ENCODE measurements at places on chromosomes 12 and 14.
A peak's percentile ranks its signal among the peaks of the same experiment; 100 is the strongest.

GRCh38 chr12:27967551-27968054, 4.9 kb downstream of the PTHLH start:
- DNase-seq: peak; percentile 40

DNA sequence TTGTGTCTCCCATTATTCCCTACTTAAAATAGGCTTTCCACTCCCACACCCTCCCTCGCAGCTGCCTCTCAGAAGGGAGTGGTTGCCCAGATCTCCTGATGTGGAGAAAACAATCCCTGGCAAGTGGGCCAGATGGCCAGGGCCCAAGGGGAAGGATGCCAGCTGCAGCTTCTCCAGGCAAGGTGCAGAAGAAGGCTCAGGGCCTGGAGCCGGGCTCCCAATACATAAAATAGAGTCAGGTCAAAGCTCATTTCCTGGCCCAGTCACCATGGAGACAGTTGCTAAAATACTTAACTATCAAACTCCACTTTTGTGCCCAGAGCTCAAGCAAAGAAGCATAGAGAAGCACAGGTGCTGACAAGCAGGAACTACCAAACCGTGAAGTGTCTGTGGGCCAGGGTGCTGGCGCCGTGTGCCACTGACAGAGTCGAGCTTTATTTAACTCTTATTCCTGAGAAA, 45.7 kb upstream of the ITPR2 start:
- DNase-seq: no peak

DNA sequence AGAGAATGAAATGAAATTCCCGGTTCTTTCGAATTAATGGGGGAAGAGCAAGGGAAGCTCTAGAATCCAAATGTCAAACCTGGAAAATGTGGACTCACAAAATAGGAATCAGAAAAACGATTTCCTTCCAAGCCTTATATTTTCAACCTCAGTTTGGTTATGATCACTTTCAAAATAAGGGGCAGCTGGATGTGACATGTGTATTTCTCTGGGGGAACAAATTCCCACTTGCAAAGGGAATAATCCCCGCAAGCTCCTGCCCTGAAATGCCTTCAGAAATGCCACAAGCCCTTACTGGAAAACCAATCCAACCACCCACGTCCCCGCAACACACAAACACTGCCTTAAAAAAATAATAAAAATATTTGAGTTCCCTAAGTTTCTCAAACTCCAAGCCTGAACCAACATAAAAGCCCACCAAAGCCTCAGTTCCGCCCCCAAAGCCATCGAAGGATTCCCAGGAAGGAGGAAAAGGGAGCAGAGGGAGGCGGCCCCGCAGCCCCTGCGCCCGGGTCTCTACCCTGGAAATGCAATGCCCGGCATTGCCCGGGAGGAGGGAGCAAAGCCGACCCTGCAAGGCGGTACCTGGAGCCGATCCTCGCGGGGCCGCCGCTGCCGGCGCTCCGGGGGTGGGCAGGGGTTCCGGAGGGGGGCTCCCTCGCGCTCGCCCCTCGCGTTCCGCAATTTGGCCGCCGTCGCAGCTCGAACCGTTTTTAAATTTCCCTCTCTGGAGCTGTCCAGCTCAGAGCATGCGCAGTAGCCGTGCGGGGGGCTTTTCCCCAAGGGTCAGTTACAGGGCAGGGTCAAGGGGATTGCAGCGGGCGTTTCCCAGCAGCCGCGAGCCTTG, at the start of gene FOXN4:
FOXN4 (minus strand) TSS at position 751 of the 847 bp plus-strand sequence. CDS start 963 bp downstream, outside the sequence.
- DNase-seq: no peak

- DNase-seq: no peak
These were observed 3.9 kb upstream of the TUNAR start for GRCh38 chr14:95872777-95873176.

DNA sequence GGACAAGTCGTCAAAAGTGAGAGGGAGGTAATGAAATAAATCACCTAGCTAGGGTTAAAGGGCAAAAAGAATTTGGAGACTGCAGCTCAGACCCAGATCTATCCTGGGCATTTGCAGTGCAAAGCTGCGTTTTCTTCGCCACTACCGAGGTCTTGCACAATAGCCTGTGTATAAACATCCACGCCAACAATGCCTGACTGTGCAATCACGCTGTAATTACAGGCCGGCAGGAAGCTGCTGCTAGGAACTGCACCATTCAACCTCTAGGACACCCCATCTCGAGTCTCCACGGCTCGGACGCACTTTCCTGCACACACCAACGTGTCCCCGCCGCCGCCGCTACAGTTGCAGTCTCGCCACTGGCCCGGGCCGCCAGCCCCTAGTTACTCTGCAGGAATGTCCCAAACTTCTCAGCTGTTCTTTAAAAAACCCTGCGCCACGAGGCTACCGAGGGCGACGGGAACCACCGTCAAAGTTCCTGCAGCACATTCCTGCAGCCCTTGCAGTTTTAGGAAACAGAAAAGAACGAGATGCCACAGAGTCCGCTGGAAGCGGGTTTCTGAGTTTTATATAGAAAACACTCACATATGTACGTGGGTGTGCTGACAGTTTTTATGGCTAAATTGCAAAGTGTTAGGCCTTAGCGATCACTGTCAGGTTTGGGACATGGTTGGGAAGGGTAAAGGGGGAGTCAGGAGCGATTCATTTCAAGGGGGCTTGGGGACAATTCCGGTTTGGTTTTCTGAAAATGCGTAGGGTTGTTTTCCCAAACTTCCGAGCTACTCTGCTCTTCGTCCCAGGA, 65.6 kb upstream of the PTGR2 start:
- DNase-seq: peak; percentile 80

DNA sequence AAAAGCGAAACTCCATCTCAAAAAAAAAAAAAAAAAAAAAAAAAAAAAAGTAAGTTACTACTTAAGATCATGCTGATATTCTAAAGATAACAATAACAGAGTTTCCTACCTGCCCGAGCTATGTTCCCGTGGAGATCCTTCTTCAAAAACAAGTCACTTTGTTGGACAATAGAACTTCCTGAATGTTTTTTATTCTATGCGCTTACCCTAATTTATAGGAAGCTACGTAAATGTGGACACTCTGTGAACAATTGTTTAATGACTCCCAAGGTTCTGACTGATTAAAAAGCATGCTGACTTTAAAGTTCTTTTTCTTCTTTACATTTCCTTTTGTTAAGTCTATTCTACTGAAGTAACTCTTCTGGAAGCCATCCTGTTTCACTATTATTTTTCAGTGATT, 52.5 kb downstream of the FGD4 start:
- no peak for DNase-seq

- no peak for DNase-seq
These were observed 2.7 kb downstream of the CGRRF1 start for GRCh38 chr14:54512393-54512792.

DNA sequence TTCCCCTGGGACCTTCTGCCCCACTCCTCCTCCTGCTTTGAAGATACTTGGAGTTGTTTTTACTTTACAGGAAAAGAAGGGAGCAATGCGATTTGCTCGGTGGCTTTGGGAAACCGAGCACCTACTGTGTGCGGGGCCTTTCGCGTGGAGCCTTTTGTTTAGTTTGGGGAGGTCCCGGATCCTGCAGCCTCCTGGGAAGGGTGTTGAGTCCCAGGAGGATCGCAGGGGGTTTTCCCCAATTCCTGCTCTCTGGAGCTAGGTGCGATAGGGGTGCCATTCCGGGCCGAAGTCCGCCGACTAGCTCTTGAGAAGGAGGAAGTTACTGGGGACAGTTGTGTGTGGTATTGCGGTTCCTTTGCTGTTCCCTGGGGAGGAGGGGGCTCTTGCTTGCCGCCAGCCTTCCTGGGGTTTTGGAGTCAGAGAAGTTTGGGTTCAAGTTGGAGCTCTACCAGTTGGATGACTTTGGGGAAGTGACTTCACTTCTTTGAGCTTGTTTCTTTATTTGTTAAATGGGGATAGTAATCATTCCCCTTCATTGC, 1.1 kb downstream of the BRI3BP start:
- DNase-seq: no peak

GRCh38 chr14:100224229-100224866, 14.6 kb upstream of the YY1 start:
- no peak for DNase-seq

GRCh38 chr12:24083838-24084237, 134.4 kb upstream of the SOX5 start:
- no peak for DNase-seq

- DNase-seq: no peak
These were observed 27.1 kb downstream of the ATG14 start for GRCh38 chr14:55384536-55384935.

DNA sequence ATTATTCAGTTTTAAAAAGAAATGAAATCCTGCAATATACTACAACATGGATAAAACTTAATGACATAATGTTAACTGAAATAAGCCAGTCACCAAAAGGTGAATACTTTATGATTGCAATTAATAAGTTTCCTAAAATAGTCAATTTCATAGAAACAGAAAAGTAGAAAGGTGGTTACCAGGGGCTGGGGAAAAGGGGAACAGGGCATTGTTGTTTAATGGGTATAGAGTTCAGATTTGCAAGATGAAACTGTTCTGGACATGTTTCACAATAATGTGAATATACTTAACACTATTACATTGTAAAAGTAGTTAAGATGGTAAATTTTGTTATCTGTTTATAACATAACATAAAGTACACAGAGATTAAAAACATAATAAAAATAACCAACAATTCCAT, 550.9 kb downstream of the CCER1 start:
- no peak for DNase-seq

- DNase-seq: peak; percentile 33
These were observed 134.0 kb downstream of the ANO6 start for GRCh38 chr12:45349916-45350315.

DNA sequence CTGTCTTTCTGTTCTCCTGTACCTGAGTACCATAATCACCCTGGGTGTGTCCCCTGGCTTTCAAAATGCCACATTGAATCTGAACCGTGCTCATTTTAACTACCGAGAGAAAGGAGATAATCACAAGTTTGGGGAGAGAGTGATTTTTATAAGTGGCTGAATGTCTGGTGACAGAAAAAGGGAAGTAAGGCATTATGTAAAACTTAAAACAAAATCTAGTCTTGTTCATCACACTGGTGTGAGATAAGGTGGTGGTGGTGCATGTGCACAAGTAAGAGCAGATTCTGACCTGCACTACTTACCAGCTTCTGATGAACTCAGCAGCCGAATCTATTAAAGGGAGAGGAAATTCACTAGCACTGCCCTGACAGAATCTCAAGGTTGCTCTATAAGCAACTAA, 56.3 kb downstream of the SPPL3 start:
- no peak for DNase-seq

- DNase-seq: no peak
These were observed 161.3 kb downstream of the C12orf42 start for GRCh38 chr12:103334466-103334865.

- DNase-seq: no peak
These were observed 40.2 kb downstream of the GRIP1 start for GRCh38 chr12:66638666-66639065.

GRCh38 chr12:123269395-123269892, 2.2 kb downstream of the CDK2AP1 start:
- peak; percentile 83 for DNase-seq

GRCh38 chr12:55744340-55745030, 1.6 kb downstream of the GDF11 start:
- no peak for DNase-seq

DNA sequence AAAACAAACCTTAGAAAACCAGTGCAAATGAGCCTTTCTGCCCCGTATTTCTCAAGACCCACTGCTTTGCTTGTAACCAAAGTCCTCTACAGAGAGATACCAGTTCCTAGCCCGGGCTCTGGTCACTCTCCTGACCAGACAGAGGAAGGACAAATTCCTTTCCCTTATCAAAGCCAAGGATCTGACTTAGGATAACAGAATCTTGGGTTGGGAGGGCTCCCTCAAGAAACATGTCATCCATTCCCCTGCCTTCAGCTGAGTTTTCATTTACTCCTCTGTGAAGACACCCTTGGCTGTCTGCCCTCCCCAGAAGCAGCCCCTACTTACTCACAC, 116.0 kb upstream of the PARP11 start:
- DNase-seq: no peak

GRCh38 chr14:54465654-54466053, 23.1 kb downstream of the GMFB start:
- DNase-seq: no peak

- DNase-seq: no peak
These were observed 30.5 kb downstream of the SLC24A4 start for GRCh38 chr14:92353447-92353846.

GRCh38 chr12:54716261-54716660, 68.1 kb upstream of the DCD start:
- no peak for DNase-seq

- no peak for DNase-seq
These were observed 4.3 kb downstream of the STRAP start for GRCh38 chr12:15886372-15887042.

- no peak for DNase-seq
These were observed 43.5 kb downstream of the CMAS start for GRCh38 chr12:22089486-22089885.

DNA sequence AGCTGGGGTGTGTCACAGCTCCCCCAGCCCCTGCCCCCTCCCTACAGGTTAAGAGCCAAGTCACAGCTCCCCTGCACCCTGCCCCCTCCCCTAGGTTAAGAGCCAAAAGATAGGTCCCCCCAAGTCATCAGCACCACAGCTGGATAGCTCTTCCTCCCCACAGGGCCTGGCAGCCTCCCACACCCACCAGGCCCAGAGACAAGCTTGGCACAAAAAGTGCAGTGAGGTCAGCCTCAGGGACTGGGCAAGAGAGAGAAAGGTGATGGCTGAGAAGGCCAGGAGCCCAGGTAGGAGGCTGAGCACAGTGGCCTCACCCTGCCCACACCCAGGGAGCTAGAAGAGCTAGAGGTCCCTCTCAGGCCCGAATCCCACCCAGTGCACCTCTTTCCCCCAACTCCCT, 8.7 kb downstream of the ITGA7 start:
- DNase-seq: no peak

- peak; percentile 8 for DNase-seq
These were observed 89.1 kb downstream of the MIA2 start for GRCh38 chr14:39322807-39323206.

DNA sequence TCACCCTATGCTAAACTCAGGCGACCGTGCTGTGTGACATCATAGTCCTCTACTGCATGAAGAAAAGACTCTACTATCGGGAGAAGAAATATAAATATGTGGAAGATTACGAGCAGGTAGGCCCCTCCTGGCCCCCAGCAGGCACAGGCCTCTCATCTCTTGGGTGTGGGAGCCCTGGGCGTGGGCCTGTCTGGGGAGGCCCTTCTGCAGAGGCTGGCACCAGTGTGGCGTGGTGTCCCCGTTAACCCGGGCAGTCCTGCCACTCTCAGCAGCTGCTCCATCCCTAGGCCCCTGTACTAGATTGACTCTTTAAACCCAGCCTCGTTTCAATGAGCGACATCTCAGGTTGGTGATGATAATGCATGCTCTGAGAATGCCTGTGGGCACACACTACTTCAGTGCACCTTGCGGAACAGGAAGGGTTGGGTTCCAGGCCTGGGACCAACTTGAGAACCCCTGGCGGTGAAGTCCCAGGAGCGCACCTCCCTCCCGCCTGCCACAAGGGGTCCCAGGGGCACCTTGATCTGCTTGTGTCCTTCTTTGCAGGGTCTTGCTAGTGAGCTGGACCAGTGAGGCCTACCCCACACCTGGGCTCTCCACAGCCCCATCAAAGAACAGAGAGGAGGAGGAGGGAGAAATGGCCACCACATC, 23.2 kb downstream of the P2RX4 start:
- no peak for DNase-seq

GRCh38 chr12:6796576-6796975, 7.2 kb downstream of the CD4 start:
- no peak for DNase-seq

GRCh38 chr14:78007160-78007559, 163.0 kb upstream of the NRXN3 start:
- no peak for DNase-seq
